ENCODE measurements at places on chromosomes 11 and 22.

DNA sequence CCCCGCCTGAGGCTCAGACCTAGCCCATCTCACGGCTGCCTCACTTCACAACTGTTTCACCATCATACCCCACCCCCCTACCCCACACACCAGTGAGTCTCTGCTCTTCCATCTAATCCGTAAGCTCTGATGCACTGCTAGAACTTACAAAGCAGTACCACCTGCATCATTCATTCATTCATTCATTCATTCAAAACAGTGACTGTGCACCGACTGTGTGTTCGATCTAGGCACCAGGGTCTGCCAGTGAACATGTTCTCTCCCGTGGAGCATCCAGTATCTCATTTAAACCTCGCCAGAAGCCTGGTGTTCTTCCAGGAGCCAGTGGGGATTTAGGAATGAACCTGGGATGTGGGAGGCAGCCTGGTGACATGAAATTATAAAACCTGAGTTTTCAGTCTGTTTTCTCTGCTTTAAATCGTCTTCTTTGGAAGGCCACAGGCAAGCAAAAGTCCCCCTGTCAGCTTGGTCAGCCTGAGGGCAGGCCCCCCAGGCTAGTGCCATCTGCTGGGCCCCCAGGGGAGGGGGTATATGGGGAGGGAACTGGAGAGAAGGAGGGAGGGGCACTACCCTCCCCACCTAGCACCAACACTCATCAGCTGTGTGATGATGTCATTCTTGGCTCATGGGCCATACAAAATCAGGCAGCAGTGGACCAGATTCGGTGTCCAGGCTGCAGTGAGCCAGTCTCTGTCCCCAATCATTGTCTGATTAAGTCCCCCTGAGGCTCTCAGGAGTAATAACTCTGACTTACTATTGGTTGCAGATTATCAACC is 18.4 kb downstream of the TMPRSS6 start:
- DNase-seq: no peak

- no peak for DNase-seq
Observed at GRCh38 chr11:14132312-14132711, 169.8 kb downstream of the SPON1 start.

DNA sequence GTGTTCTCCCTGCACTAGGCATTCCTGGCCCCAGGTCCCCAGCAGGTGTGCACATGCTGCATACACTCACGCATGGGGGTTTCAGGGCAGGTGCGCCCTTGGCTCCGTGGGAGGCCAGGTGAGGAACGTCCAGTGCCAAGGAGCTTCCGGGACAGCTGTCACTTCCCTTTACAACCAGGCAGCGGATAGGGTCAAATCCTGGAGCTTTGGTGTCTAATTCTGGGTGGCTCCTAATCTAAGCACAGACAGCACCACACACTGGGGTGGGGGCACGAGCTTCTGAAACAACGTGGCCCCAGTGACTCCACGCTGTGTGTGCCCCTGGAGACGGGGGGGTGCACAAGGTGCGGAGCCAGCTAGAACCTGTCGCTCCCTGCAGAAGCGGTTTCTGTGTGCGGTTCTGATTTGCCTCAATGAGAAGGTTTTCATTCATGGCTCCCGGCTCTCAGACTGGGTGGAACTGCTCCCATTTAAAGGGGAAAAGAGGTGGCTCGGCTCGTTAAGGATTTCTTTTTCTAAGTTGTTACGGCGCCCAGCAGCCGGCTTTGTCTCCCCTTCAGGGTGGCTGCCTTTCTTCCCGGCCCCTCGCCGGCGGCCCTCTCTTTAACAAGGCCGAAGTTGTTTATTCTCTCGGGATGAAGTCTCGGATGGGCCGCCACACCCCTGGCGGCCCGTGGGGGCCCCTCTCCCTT is 5.0 kb downstream of the CCND1 start:
- no peak for DNase-seq

DNA sequence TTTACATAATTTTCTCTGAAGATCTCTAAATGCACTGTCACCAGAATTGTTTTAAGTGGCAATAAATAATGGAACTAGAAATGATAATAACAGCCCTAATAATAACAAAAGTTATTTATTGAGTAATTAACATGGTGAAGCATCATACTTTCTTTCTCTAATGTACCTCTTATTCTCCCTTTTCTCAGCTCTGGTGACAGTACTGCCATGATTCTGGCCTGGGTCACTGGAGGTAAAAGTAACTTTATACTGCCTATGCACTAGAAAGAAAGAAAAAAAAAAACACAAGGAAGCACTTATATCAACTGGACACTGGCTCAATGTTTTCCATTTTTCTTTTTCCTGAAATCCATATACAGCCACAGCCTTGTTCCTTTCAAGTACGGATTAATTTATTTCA is 43.7 kb downstream of the CADM1 start:
- DNase-seq: no peak

DNA sequence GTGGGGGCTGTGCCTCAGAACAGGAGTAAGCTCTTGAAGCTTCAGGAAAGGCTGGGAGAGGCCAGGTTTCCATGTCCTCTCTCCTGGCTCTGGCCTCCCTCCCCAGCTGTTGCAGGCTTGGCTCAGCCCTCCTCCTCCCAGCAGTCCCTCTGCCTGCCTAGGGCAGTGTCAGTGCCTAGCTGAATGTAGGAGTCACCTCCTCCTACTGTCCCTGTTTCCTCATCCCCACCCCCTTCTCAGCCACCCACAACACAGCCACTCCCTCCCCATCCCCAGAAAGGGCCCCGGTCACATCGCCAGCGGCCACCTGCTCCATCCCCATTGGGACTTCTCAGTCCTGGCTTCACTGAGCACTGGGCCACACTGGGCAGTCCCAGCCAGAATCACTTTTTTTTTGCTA is 2.9 kb upstream of the FBLN1 start:
- no peak for DNase-seq

DNA sequence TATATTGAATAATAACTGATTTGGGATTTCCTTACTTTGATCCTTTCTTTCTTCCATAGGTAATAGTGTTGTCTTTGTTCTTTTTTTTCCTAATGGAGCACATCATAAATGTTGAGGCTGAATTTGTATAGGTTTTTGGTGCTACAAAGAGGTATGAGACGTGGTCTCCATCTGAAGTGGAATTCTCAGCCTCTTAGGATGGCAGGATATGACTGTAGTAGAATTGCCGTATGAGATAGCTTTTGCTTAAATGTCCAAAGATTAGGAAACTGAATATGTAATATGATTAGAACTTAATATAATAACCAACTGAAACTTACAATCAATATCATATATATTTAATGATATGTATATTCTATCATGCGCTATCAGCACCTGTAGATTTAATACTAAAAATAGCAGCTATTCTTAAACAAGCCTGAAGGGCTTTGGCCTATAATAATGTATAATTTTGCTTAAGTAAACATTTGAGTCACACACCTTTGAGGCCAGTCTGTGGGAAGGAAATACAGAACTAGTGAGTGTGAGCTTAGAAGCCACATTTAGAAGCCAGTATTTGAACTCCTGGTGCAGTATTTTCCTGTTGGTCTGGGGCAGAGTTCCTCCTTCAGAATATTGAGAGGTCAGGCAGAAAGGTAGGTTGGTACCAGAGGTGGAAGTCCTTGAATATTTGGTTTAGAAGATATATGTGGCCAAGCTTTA is 62.6 kb downstream of the SWAP70 start:
- DNase-seq: peak; percentile 15

DNA sequence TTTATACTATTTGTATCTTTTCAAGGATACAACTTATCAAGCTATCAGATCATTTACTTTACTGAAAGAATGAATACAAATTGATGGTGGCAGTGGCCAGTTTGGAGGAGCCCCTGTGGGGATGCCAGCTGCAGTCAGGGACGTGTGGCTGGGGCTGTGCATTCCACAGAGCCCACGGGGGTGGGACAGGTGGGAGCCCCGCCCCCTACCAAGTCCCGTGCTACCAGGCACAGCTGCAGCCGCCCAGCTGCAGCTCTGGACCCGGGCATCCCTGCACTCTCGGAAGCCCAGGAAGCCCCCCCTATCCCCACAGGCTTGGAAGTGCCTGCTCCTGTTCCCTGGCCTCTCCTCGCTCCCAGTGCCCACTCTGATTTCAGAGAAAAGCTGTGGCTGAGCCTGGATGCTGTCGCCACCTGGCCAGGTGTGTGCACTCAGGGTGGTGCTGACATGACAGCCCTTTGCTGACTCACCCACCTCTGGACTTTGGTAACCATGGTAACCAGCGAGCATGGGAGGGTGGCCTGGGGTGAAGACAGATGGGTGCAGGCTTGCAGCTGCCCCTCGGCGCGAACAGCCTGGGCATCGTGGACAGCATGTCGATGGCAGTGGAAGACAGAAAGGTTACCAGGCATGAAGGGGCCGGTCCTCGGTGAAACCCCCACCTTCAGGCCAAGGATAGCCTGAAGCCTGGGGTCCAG is 138.1 kb downstream of the SBF2 start:
- no peak for DNase-seq

DNA sequence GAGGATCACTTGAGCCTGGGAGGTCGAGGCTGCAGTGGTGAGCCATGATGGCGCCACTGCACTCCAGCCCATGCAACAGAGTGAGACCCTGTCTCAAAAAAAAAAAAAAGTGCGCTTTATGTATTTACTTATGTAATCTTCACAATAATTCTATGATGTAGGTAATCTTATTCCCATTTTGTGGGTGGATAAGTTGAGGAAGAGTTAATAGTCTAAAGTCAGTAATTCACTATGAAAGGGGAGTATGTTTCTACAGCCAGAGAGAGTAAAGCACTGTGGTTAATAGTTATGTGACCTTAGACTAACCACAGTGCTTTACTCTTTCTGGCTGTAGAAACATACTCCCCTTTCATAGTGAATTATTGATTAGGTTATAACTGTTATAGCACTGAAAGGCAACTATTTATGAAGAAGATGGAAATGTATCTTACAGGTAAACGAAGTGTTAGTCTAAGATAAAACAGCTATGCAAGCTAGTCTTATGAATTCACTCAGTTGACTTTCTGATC is 11.9 kb downstream of the CTR9 start:
- no peak for DNase-seq

DNA sequence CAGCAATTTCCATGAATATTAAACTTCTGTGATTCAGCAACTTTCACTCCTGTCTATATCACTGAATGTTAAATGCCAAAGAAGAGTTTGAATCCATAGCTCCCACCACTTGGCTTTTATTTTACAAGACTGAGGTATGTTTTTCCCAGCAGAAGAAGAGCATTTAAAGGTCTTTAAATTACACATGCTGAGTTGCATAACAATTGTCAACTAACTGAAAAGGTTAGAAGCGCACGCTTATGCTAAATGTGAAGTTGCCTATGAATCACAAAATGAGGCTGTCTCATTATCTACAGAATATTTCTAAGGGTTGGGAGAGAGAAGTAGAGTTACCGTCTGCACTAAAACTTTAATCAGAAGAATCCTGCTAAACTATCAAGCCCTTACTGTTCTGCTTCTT is 1086.3 kb downstream of the FAM181B start:
- DNase-seq: no peak

DNA sequence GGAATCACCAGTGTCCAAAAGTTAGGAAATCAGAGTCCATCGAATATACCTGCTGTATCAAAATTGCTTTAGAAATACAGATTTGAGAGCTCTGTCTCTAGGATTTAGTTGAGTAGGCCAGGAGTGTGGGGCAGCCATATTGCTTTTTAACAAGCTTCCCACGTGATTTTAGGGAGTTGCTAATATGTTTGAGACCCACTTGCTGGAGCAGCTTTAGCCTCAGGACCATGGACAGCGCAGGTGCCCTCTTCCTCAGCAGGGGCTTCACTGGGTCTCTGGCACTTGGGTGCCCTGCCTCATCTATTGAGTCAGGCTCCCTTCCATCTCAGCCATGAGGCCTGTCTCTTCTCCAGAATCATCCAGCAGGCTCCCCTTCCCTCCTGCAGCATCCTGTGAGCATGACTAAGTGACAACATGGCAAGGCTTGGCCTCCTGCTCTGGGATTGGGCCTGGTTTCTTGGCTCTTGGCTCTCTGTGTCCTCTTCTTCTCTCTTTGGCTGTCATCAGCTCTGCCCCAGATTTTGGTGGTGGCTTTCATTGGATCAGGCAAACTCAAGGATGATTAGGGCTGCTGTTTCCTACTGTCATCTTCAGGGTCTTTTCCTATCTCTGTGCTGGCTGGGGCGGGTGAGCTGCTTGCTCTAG is 70.0 kb downstream of the SGSM1 start:
- DNase-seq: peak; percentile 3

DNA sequence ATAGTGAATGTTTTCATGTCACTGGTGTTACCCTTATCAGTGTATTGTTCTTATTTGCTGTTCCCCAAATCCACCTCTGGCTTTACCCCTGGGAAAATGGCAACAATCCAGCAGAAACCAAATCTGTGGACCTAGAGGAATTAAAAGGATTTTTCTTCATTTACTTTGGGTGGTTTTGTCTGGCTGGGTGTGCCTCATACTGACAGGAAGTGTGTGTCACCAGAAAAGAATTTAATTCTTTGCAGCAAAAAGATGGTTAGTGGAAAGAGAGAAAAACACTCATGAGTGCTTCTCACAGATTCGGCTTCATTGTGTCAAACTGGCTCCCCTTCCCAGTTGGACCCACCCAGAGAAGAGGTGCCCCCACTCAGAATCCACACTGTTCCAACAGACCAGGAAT is 38.9 kb downstream of the FZD4 start:
- DNase-seq: peak; percentile 82

GRCh38 chr11:122210367-122210997 is 94.5 kb upstream of the BLID start:
- no peak for DNase-seq

GRCh38 chr22:20061481-20061861 is 18.6 kb upstream of the DGCR8 start:
- DNase-seq: no peak

- DNase-seq: no peak
Observed at GRCh38 chr22:45754822-45755221, 83.2 kb downstream of the ATXN10 start.

DNA sequence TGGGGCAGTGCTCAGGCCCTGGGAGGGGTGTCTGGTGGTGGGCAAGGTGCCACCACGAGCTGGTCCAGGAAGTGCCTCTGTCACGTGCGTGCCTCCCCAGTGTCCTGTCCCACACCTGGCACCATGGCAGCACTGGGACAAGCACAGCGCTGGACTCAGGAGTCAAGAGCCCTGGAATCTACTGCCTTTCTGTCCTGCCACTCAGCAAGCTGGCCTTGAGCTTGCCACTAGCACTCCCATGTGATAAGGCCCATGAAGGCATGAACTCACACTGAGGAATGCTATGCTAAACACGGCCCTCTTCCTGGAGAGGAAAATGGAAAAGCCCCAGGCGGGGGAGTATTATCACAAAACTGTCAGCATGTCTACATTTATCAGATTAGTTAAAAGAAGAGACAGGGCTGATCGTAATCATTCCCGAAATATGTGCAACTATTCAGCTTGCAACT is 50.7 kb upstream of the SLC35C1 start:
- no peak for DNase-seq
